Cortex of kidney (tissue), 1 donor: ENCODE measurements at places on chromosomes 2 and 18.

- no peak for DNase-seq
These were observed 284.6 kb downstream of the CNTNAP5 start for GRCh38 chr2:124309563-124310138.

- no peak for DNase-seq
These were observed 32.4 kb downstream of the ORC2 start for GRCh38 chr2:200930947-200931626.

DNA sequence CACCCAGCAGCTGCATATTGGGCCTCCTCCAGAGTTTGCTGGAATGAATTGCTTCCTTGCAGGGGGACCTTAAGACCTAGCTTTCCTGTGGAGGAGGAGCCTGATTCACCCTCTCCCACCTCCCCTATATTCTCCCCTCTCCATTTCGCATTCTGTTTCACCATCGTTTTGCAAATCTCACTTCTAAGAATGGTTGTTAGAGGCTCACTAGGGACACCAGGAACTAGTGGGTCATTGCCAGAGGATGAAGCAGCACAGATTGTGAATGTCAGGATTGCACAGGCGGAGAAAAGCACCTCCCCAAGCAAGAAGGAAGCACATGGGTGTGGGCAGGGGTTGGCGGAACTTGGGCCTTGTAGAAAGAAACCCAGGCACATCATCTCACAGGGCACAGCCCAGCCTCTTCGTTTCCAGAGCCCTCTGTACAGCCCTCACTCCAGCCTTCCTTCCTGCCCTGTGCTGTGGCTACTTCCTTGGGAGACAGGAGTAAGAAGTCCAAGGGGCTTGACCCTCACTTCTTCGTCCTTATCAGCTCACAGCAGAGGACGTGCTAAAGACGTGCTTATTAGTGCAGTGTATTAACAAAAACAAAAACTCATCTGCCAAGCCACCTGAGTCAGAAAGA is 63.4 kb downstream of the TACR1 start:
- DNase-seq: no peak

DNA sequence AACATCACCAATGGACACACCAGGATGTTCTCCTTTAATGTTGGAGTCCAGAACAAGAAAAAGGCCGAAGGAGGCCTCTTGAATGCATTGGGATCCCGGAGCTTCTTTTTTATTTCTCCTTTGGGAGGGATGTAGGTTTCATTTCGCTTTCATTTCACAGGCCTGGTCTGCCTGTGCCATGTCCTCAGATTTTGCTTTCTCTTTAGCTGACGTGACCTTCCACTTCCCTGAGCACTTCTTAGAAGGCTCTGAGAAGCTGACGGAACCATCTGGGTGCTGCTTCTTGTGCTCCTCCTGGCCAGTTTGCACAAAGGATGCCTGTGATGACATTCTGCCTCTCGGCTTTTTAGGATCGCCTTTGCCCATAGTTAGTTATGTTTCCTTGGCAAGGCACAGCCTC is 15.1 kb upstream of the MBOAT2 start:
- DNase-seq: no peak
